IMR-90 (cell line): ENCODE measurements at places on chromosomes 3 and 15. TPM values are rescaled to one million over a fixed set of nuclear protein-coding genes. Genes with fewer than 3 reads are reported as not detected.

DNA sequence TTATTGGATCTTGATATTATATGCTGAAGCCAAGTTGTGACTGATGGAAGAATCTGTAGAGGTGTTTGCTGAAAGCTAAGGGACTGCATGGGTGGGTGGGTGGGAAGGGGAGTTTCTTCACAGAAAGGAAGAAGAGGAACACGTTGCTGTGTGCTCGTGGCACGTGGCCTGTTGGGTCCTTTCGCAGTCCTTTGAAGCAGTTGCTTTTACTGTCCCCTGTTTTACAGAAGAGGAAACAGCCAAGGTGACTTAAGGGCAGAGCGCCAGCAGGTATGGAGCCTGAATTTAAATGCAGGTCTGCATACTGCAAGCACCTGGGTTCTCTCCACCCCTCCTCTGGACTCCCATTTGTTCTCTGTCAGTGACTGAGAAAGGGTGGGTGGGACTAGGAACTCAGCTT lies 59.4 kb upstream of the PRR23C start:
- DNase-seq, result no peak

RETNLB gene
- total RNA-seq, result not detected in 2 replicates

TMCO5A gene
- not detected in 2 replicates for total RNA-seq

GRCh38 chr15:38171973-38172372 lies 80.7 kb upstream of the SPRED1 start:
- DNase-seq, result no peak

DNA sequence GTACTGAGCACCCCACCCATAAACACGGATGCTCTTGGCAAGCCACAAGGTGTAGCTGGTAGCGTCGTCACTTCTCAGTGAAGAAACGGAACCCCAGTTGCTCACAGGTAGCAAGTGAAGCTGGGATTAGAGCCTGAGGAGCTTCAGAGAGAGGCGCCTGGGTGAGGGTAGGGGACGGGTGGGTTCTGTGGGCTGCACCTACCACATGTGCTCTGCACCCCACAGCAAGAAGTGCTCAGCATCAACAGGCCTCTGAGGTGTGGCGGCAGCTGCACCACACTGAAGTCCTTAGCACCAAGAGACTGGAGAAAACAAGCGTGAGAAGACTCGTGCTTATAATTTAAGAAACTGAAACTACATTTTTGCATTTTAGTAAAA lies 9.8 kb downstream of the MAP6D1 start:
- DNase-seq, result no peak

GRCh38 chr3:131396170-131396569 lies 14.6 kb downstream of the NUDT16 start:
- no peak for DNase-seq

- DNase-seq, result no peak
Observed at GRCh38 chr3:166864473-166865467, 515.3 kb downstream of the ZBBX start.

- peak; percentile 97 for DNase-seq
Observed at GRCh38 chr3:141368062-141368924, at the start of gene ZBTB38. Gene ZBTB38 (plus strand): TSS chr3:141368504. CDS start chr3:141442389, 73,885 bp downstream.

KAT2B gene
- 2.2 and 3.1 TPM in 2 replicates for total RNA-seq

- no peak for DNase-seq
Observed at GRCh38 chr15:61186905-61187741, 42.0 kb downstream of the RORA start.

DNA sequence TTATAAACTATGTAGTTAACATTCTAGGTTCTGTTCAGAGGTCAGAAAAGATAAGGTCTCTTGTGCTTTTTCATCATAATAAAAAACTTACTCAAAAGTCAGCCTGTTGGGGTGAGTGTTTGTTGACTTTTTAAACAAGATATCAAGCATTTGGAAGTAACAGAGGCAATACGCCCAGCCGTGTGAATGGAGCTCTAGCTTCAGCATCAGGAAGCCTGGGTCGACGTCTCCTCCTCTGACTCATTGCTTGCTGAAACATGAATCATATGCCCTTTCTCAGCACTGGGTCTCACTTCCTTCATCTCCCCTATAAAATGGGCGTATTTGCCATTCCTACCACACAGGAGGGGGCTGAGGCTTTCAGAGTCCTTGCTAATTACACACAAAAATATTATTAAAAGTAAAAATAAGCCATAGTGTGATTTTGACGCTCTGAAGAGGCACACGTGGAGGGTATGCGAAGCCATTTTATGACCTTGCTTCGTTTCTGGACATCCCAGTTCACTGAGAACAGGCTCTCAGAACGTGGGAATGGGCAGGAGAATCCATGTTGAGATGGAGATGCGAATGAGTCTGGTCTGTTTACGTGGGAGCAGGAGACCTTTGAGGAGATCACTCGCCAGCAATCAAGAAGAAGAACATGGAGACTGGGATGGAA lies 220.8 kb upstream of the TPRG1 start:
- peak; percentile 99 for DNase-seq

TRPC1 gene
- total RNA-seq, result 5.9 and 15.6 TPM in 2 replicates

- no peak for DNase-seq
Observed at GRCh38 chr3:24952388-24952787, 457.7 kb upstream of the THRB start.

TNNC1 gene
- 1.1 and 1.3 TPM in 2 replicates for total RNA-seq

DNA sequence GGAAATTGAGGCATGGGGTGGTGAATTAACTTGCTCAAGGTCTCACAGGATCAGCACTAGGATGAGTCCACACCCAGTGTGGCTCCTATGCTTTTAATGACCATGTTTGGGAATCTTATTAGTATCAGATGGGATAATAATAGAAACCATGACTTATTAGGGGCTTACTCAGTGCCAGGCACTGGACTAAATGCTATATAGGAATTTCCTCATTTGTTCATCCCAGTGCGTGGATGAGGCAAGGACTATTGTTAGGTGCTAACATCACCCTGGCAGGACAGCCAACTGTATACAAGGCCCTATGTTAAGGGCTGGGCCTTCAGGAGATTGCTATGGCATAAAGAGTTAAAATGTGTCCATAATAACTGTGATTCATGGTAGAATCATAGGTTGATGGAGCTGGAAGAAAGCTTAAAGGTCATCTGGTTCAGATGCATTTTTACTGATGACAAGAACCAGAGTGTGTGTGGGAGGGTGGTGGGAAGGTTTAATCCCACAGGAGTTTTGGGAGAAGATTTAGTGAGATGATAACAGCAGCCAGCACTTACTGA lies 4.7 kb upstream of the FEM1B start:
- peak; percentile 86 for DNase-seq

GRCh38 chr15:20341901-20342600 lies 199.5 kb downstream of the GOLGA6L6 start:
- no peak for DNase-seq

- no peak for DNase-seq
Observed at GRCh38 chr3:182906036-182906435, 74.3 kb downstream of the DCUN1D1 start.

DNA sequence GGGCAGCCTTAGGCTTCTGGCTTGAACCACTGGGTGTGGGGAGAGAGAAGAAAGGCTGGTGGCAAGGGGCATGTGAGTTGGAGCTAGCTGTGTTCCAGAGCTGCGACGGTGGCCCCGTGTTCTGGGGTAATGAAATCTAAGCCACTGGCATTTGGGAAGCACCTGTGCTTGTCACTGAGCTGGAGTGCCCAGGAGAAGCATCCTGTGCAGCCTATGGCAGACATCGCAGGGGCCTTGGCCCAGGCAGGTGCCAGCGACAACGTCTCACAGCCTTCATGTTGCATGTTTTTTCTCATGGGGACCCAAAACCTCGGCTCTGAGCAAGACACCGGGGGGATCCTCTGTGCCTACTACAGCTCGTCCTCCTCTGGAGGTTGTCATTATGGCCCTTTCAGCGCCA lies 91.1 kb upstream of the PLXNA1 start:
- no peak for DNase-seq

EDC3 gene
- total RNA-seq, result 16.7 and 16.8 TPM in 2 replicates

ITIH3 gene
- total RNA-seq, result 0.72 and 1.1 TPM in 2 replicates

GRCh38 chr3:4163011-4163410 lies 140.2 kb upstream of the SETMAR start:
- DNase-seq, result no peak

LRTM1 gene
- not detected in 2 replicates for total RNA-seq

SCN11A gene
- under 0.01 TPM in 1 of 2 replicates, not detected in the other for total RNA-seq

KCNAB1 gene
- total RNA-seq, result under 0.01 and 0.56 TPM in 2 replicates

HGD gene
- not detected in 2 replicates for total RNA-seq

DNA sequence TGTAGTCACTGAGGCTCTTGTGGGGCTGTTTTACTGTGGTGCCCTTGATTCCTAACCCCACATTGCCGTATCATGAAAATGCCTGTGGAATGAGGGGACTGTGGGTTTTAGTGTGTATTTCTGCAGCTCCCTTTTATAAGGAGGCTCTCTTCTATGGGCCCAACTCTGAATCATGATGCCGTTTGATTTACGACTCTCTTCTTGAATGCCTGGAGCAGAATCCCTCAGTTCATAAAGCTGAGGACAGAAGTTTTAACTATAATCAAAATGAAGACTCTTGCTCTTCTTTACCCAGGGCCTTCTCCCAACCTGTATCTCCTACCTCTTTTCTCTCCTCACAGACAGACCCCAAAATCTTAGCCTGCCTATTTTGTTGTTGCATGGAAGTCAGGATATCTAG lies 109.5 kb downstream of the RARB start:
- DNase-seq, result no peak
